CD4-positive, alpha-beta T cell treated with Interferon alpha-2 for 1 hour (primary cell): ENCODE measurements at places on chromosomes 2 and 18.
A peak's percentile ranks its signal among the peaks of the same experiment; 100 is the strongest.

GRCh38 chr2:233443511-233444183 lies 89.4 kb downstream of the DGKD start:
- peak; percentile 86 for DNase-seq

DNA sequence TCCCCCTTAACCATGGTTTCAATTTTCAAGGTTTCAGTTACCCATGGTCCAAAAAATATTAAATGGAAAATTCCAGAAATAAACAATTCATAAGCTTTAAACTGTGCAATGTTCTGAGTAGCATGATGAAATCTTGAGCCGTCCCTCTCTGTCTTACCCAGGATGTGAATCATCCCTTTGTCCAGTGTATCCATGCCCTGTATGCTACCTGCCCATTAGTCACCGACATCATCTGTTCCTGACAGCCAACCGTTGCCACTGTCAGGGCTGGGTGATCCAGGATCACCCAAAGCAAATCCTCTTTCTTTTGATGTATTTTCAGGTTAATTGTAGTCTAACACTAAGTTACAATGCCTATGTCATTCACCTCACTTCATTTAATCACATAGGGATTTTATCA lies 15.7 kb upstream of the OLA1 start:
- no peak for DNase-seq

DNA sequence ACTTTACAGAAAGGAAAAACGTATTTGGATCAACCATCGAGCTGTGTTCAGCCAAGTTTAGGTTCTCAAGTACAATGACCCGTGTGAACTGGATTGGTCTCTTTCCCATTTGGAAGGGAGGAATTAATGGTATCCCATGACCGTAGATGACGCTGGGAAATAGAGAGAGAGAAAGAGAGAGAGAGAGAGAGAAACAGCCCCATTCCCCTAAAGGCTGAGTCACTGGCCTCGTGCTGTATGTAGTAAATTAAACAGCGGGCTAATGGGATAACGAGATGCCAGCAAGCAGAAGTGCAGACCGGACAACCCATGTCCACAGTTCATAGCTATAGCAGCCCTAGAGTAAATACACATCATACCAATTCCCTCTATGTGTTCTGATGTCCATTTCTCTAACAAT lies 99.6 kb downstream of the BCL11A start:
- DNase-seq: no peak

- DNase-seq: no peak
Observed at GRCh38 chr2:135916207-135916606, 40.0 kb upstream of the MCM6 start.

GRCh38 chr2:15982285-15983044 lies 42.1 kb downstream of the MYCN start:
- DNase-seq: no peak

- DNase-seq: no peak
Observed at GRCh38 chr18:26655525-26656430, 107.4 kb upstream of the KCTD1 start.

- peak; percentile 46 for DNase-seq
Observed at GRCh38 chr2:28750316-28751251, 1.0 kb upstream of the PPP1CB start.

- no peak for DNase-seq
Observed at GRCh38 chr18:72086421-72086820, 457.7 kb downstream of the CBLN2 start.
